ENCODE measurements at places on chromosomes 11 and 22.

DNA sequence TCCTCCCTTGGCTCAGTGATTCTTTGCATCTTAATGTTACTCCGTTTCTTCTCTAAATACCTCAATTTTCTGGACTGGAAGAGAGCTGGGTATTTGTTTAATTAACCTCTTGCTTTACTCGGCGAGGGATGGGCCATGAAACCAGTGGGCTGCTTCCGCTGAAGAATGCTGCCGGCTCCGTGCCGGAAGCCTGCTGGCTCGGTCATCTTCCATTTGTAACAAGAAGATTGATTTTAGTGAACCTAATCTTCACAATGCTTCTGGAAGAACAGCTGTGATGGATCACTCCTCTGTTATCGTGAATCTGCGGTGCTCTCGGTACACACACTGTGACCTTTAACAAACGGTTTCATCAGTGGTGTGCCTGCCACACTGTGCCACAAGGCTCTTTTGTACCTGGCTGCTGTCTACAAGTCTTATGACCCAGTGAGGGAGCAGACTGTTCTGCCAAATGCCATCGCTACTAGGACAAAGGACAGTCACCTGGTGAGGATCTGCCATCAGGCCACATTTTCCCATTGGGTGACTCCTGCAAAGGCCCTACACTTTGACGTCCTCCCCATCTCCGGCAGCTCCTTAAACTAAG, 25.3 kb upstream of the PARVB start:
- no peak for DNase-seq

GRCh38 chr11:116339306-116340098, 433.3 kb downstream of the BUD13 start:
- DNase-seq, result peak; percentile 7

GRCh38 chr11:83674102-83674896, 388.1 kb upstream of the CCDC90B start:
- no peak for DNase-seq

GRCh38 chr11:77908835-77909234, 85.6 kb downstream of the INTS4 start:
- DNase-seq, result no peak
